Stimulated activated CD4-positive, alpha-beta T cell treated with anti-CD3 and anti-CD28 coated beads, Interleukin-15, amount 100 ng/mL, for 48 hours (primary cell): ENCODE measurements at places on chromosomes 11 and 22.

GRCh38 chr11:116605543-116606459 lies 167.0 kb downstream of the BUD13 start:
- peak; percentile 5 for DNase-seq

- DNase-seq, result peak; percentile 82
Measured at GRCh38 chr22:39090426-39091064, 6.5 kb upstream of the APOBEC3H start.

GRCh38 chr22:32558681-32559355 lies 84.2 kb downstream of the FBXO7 start:
- DNase-seq, result no peak

GRCh38 chr11:115887727-115888126 lies 383.5 kb upstream of the CADM1 start:
- no peak for DNase-seq

DNA sequence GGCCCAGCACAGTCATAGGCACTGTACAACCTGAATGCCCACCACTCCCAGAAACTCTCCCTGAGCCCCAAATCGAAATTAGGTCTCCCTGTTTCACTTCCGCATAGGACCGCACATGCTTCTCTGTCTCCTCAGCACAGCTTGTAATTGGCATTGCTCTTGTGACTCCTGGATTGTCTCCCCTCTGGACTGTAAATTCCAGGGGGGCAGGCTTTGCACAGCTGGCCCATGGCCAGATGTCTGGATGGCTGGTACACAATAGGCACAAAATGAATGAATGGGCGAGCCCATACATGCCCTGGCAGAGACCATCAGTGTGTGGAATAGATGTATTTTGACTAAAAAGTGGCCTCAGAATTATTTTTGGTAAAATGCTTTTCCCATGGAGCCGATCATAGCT lies 63.3 kb upstream of the PHF21B start:
- DNase-seq, result no peak

- DNase-seq, result no peak
Measured at GRCh38 chr22:24894220-24894975, 52.1 kb downstream of the LHFPL7 start.

DNA sequence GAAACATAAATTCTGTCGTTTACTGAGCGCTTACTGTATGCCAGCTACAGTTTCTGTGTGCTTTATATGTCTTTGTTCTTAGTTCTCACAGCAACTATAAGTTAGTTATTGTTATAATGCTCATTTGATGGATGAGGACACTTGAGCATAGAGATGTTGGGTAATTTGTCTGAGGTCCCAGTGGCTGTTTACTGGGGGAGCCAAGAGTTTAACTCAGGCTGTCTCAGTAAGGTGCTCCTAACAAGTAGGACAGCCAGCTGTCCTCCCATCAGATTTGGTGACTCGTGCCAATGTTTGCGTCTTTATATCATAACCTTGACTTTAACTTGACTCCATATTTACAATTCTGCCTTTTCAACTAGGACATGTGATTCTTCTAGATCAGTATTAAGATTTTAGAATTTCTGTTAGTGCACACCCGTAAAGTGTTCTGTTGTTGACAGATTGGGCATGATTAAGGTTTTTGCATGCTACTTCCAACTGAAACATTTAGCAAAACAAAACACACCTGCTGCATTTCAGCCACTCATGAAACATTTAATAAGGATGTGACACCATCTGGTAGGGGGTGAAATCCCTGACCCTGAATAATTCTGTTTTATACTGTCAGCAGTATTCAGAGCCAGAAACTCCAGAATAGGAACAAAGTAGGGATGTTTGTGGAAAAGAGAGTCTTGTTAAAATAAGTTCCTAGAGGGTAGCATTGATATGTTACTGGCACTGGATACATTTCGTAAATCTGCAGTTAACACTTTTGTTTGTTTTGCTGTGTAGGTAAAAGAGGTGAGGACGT lies 1.9 kb downstream of the REXO2 start:
- no peak for DNase-seq

DNA sequence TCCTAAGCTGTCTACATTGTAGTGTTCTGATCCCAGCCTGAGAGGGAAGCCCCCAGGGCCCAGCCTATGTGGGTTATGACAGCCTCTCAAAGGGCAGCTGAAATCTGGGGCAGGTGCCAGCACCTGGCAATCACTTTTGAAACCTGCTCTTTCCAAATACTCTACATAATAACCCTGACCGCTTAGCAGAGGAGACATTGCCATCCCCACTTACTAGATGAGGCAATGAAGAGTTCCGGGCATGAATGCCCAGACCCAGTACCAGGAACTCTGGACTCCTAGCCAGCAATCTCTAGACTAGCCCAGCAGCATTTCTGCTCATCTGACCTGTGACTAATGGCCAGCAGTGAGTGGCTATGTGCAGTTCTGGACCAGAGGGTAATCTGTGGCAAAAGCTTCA lies 412.4 kb upstream of the CADM1 start:
- no peak for DNase-seq

DNA sequence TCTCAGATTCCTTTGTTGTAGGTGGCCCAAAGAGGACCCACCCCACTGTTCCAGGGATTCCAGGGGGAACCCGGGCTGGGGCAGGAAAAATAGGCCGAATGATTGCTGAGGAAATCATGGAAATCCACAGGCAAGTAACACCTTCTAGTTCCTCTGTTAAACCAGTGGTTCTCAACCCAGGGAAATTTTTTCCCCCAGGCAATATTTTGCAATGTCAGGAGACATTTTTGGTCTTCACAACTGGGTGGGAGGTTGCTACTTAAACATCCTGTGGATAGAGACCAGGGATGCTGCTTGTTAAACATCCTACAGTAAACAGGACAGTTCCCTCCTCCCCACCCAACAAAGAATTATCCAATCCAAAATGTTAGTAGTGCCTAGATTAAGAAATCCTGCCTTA lies 84.7 kb downstream of the BTBD10 start:
- no peak for DNase-seq

- DNase-seq, result no peak
Measured at GRCh38 chr11:44643217-44643616, 77.8 kb downstream of the CD82 start.

DNA sequence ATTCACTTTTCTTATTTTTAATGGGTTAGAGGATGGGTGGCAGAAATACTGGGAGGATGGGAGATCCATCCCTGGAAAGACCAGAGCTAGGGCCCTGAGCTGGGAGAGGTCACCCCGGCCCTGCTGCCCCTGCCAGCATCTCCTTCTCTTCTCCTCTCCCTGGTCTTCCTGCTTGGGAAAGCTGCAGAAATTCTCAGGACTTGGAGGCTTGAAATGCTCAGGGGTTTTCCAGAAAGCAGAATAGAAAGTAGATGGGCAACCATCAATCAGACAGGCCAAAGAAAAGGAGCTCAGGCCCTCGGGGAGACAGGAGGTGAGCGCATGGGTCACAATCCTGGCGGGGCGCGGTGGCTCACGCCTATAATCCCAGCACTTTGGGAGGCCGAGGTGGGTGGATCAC lies 1.5 kb downstream of the APOBEC3H start:
- no peak for DNase-seq

DNA sequence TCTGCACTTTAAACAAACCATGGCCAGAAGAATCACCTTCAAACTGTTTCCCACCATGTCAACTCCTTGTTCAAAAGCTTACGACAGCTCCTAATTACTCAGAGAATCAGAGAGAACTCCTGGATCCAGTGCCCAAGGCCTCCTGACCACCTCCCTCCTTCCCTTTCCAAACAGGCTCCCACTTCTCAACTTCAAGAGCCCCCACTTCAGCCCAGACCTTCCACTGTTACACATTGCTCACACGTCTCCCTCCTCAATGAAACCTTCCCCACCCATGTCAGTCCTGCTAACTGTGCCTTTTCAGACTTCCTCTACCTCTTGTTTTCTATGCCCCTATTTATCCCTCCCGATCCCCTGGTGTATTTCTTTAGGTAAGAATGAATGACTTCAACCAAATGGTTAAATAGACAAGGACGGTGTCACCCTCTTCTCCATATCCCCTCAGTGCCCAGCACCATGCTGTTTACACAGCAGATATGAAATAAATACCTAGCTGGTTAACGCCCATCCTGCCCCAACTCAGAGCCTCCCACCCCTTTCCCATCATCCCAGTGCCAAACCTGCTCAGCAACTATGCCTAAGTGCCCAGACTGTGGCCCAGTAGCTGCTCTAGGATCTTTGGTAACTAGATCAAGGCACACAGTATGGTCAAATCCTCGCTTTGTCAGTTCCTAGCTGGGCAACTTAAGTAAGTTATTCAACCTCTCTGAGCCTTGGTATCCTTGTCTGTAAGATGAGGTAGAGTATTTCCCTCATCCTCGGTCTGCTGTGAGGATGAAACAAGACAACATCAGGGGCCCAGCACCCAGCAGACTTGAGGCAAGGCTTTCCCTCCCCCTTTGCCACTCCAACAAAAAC lies 36.8 kb downstream of the PLEKHA7 start:
- no peak for DNase-seq

GRCh38 chr11:74490941-74491340 lies 2.6 kb downstream of the LIPT2 start:
- DNase-seq, result no peak

GRCh38 chr22:45582955-45583320 lies 80.3 kb downstream of the FBLN1 start:
- no peak for DNase-seq

GRCh38 chr11:65363770-65364169 lies 9.2 kb downstream of the TIGD3 start:
- DNase-seq, result no peak

GRCh38 chr11:1894759-1895158 lies 3.1 kb upstream of the PRR33 start:
- no peak for DNase-seq

- peak; percentile 14 for DNase-seq
Measured at GRCh38 chr11:2700415-2701211, 819 bp upstream of the KCNQ1OT1 start.
